NCI-H2171 (cell line): ENCODE measurements at places on chromosomes 2 and 18.

GRCh38 chr2:42132191-42132965, 36.8 kb upstream of the EML4 start:
- no peak for DNase-seq

DNA sequence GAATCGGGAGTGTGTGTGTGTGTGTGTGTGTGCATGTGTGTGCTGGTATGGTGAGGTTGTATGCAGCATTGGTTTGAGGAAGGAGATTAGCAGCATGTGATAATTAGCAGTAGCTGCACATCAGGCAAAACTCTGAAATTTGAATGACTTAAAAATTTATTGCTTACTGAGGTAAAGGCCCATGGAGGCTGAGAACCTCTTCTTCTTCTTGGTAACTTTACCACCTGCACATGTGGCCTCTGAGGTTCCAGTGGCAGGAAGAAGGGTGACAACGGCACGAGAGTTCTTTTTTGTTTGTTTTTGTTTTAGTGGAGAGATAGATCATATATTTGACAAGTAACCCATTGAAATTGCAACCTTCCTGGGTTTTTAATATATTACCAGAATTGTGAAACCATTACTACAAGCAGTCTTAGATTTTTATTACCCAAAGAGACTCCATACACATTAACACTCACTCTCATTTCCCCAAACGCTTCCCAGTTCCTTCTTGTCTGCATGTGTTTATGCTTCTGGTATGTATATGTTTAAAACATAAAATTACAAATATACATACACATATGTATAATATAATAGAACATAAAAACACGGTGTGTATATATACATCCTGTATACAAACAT, 292.1 kb downstream of the PTGR3 start:
- DNase-seq, result no peak

DNA sequence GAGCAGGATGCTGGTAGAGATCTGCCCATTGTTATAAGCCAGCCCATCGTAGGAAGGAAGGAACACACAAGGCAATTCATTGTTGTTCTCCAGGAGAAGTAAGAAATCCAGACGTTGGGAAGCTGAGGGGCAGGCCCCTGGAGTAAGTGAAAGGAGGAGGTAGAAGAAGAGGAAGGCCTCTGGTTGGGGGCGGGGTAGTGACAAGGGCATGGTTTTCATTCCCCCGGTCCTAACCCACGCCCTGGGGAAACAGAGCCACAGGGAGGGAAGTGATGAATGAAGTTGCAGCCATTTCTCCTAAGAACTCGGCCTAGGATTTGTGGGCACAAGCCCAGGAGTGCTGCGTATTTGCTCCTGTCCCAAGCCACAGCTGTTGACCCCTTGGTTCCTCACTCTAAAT, 18.0 kb downstream of the LBH start:
- no peak for DNase-seq

- no peak for DNase-seq
Measured at GRCh38 chr18:22674272-22674671, 256.6 kb upstream of the CTAGE1 start.

GRCh38 chr2:207937823-207938222, 87.5 kb downstream of the PLEKHM3 start:
- no peak for DNase-seq

- DNase-seq, result no peak
Measured at GRCh38 chr2:42139101-42139500, 30.1 kb upstream of the EML4 start.

DNA sequence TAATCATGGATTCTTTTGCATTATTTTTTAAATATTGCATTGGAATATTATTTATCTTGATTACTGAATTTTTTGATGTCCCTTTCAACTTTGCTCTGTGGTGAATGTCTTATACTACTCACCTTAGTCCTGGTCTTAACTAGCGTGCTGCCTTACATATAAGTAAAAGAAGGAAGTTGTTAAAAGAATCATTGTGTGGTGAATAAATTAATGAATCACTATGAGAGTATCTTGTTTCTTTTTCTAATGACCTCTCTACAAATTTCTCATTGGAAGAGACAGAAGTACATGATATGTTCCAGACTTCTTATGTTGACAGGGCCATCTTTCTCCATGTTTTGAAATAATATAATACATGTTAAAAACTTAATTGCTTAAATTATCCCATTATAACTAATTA, 432.6 kb upstream of the MMADHC start:
- DNase-seq, result no peak

DNA sequence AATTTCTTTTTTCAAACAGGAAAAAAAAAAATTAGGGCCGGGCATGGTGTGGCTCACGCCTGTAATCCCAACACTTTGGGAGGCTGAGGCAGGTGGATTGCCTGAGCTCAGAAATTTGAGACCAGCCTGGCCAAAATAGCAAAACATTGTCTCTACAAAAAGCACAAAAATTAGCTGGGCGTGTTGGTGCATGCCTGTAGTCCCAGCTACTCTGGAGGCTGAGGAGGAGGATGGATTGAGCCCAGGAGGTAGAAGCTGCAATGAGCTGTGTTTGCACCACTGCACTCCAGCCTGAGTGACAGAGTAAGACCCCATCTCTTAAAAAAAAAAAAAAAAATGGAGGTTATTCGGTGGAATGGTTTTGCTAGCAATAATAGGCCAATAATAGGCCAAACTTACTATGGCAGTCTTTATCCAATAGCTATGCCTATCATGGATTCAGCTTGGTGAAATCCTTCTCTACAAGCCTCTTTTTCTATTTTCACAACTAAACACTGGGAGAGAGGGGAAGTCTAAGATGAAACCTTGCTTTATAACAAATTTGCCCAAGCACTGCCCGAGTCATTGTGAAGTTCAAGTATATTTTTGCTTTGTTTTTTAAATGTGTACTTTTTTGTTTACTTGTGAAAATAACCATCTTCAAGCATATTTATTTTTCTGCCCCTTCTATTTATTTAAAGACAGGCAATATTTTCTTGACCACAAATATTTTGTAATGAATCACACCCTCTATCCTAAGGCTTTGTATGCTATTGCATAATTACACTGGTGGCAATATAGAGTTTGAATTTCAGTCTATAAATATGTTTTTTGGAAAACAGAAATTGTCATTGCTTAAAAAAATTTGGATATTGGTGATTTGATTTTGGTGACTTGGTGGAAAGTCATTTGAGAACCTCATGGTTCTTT, 20.0 kb upstream of the KYNU start:
- peak; percentile 18 for DNase-seq

DNA sequence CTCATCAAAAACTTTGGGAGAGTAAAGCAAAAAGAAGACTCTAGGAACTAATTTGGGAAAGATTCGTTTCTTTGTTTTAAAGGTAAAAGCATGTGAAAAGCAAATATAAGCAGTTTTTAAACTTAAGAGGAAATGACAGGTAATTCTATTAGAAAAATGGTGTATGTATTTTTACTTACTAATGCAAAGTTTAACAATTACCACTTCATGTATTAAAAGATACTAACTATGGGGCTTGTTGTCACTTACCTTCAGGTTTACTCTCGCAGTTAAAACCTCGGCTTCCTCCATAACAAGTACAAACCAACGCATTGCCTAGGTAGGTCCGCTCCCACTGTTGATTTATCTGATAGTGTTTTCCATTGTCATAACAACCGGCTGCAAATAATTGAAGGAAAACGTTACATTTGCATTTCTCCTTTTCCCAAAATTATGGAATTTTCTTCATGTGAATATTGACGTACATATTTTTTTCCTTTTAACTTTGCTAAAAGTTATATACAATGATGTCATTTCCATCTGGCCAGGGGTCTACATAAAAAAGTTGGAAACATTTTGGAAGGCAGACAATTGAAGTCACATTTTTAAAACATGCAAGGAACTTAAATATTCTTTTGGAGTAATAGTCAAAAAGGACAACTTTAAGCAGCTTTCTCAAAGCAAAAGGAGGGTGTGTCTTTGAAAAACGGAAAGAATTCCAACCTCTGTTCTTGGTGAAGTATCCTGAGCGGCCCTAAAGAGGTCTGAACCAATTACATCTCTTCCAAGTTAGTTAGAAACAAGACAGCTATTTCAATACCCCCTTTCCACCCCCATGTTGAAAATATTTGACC, 1.2 kb downstream of the FN1 start:
- DNase-seq, result no peak

GRCh38 chr2:39913648-39914461, 134.8 kb upstream of the THUMPD2 start:
- DNase-seq, result peak; percentile 36

GRCh38 chr18:35570182-35570581, 11.4 kb upstream of the GALNT1 start:
- no peak for DNase-seq

GRCh38 chr2:240481720-240482119, 46.3 kb downstream of the GPC1 start:
- no peak for DNase-seq

GRCh38 chr2:179428649-179429048, 164.0 kb upstream of the SESTD1 start:
- DNase-seq, result no peak

DNA sequence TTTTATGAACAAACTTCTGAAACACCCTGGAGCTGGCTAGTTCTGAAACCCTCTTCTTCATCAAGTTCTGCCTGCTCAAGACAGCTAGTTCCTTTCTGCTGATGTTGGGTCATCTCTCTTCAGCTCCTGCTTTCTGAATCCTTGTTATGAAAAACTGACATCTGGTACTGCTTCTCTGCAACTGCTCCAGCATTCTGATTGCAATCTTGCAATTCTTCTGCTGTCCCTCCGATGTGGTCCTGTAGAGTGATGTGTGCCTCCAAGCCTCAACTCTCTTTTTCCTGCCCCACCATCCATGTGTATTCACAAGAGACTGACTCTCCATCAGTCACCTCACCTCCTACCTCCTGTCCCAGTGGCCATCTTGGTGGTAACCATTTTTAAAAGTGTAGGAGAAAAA, 21.8 kb downstream of the COL6A3 start:
- no peak for DNase-seq

- DNase-seq, result no peak
Measured at GRCh38 chr18:42281124-42281523, 326.1 kb downstream of the PIK3C3 start.

- no peak for DNase-seq
Measured at GRCh38 chr18:35469725-35470124, 28.0 kb downstream of the INO80C start.

GRCh38 chr2:164151522-164151921, 415.7 kb upstream of the FIGN start:
- no peak for DNase-seq

- DNase-seq, result no peak
Measured at GRCh38 chr2:143680885-143681405, 551.7 kb downstream of the ARHGAP15 start.

DNA sequence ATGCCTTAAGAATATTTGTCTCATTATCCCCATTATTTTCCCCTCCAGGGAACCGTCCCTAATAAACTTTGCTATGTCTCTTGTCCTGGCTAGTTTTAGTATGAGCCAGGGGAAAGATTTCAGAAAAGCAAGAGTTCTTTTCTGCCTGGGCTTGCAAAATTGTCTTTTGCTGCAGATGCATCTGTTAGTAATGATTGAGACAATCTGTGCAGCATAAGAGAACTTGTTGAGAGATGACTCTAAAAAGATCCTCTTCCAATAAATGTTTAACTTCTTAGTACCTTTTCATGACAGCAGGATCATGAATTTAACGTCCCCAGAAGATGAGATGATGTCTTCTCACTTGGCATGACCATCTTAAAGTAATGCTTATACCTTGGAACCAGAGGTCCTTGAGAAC, 172.5 kb upstream of the CREB1 start:
- no peak for DNase-seq

DNA sequence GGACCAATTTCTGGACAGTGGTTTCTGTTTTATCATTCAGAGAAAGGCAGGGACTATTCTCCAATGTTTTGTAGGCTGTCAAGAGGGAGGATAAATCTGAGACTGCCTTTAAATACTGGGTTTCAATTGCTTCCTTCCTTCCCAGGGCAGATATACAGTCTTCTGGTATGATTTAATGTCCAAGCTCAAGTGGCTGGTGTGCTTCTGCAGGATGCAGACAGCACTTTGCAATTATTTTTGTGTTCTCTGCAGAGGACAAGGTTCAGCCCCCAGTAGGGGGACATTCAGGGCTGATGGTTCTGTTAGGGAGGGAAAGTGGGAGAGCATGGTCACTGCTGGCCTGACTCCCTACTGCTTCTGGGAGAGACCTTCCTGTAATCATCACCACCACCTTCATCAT, 4.6 kb upstream of the BOD1L2 start:
- no peak for DNase-seq

GRCh38 chr2:119598596-119599263, 54.5 kb downstream of the CFAP221 start:
- DNase-seq, result no peak

DNA sequence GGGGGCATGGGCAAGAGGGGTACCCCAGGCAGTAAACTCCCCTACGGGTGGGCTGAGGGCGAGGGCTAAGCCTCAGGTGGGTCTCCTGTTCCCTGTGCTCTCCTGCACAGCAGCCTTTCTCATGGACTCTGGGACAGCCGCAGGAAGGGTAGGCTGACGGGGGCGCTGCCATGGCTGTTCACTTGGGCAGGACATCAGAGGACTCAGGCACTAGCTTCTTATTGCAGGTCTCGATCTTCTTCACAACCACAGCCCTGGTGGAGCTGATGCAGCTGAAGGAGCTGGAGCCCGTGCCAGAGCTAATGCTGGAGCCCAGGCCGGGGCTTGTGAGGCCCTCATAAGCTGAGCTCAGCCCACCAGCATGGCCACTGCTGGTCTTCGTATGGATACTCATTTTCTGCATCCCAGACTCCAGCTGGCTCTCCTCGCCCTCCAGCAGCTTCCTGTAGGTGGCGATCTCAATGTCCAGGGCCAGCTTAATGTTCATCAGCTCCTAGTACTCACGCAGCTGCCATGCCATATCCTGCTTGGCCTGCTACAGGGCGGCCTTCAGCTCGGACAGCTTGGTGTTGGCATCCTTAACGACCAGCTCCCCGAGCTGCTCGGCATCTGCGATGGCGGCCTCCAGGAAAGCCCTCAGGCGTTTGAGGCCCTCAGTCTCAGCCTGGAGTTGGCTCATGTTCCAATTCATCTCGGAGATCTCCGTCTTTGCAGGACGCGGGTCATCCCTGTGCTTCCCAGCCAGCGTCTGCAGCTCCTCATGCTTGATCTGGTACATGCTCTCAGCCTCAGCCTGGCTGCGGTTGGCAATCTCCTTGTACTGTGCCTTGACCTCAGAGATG, 359.8 kb upstream of the SETBP1 start:
- no peak for DNase-seq

DNA sequence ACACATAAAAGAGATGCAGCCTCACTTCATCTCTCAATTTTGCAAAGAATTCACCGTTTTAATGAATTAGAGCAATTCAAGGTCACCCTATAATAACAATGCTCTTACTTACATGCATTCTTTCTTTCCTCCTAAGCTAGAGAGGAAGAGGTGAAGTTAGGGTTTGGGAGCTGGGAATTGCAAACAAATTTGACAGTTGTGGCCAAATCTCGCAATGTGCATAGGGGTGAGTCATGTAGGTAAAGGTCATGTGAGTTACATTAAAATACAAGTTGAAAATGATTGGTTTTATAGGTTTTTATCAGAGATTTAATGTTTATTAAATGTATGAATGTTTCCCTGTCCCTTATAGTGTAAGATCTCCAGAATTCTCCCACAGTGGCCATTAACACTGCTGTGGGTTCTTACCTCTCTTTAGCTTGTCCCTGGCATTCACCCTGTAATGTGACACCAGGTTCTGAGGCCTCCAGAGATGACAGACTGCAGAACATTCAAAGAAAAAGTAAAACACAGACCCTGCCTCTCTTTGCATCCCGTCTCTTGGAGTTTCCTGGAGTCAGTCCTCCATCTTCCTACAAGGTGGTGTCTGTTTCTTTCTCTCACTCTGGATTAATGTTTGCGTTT, 53.7 kb upstream of the LGALSL start:
- DNase-seq, result no peak
